ENCODE measurements at places on chromosomes 16 and 17.

- no peak for DNase-seq
These were observed 7.2 kb downstream of the SPACA3 start for GRCh38 chr17:32998887-32999228.

DNA sequence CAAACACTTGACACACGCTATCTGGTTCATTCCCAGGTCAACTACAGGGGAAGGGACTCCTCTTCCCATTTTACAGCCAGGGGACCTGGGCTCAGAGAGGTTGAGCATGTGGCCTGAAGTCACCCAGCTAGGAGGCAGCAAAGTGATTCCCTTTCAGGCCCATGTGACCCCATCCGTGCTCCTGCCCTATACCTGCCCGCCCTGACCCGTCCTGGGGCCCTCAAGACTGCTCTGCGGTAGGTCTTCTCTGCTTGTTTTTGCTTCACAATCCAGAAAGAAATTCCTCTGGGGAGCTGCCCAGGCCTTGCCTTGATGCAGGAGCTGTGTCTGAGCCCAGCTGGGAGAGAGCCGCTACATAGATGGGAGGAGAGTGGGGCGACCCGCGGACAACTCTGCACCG lies 161.4 kb downstream of the SDK2 start:
- DNase-seq: no peak

DNA sequence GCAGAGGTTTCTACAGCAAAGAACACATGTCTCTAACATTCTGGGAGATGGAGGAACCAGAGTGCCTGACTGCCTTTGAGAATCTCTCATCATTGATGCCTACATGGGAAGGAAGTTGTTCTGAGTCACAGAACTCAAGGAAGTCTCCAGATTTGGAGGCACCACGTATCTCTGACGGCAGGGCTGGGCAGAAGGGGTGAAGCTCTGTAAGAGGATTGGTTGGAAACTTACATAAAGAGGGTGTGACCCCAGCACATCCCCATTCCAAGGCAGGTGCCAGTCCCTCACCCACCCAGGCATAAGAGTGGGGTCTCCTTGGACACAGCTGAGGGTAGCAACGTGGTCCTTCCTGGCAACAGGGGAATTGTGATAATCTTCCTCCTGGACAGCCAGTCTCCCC lies 17.4 kb downstream of the TNFRSF13B start:
- no peak for DNase-seq

- no peak for DNase-seq
These were observed 11.9 kb upstream of the SP6 start for GRCh38 chr17:47862621-47863440.

DNA sequence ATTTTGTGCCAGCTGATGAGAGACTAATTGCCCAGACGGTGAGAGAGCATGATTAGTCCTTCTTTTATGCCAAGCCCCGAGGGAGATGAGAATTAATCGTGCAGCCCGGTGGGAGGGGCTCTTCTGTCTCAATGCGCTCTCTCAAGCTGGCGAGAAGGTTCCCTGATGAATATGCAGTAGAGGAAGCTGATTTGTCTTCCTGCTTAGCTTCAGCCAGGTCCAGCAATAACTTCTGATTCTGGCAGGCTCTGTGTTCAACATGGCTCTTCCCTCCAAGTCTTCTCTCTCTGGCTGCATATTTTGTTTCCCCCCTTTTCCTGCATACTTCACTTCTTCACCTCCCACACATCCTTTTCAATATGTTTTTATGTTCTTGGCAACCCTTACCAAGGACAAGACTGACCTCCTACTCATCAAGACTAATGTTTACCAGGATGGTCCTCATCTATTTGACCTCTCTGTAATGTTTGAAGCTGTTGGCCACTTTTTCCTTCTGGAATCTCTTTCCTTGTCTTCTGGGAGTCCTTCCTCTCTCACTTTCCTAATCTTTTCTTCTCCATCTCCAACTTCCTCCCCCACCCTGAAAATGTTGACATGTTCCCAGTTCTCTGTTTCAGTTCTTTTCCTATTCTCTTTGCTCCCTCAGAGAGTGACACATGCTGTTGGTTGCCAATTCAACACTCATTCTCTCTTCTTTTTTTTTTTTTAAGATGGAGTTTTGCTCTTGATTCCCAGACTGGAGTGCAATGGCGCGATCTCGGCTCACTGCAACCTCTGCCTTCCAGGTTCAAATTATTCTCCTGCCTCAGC lies 33.1 kb downstream of the ARL4D start:
- no peak for DNase-seq

GRCh38 chr16:14303182-14303618 lies 232.1 kb downstream of the MRTFB start:
- DNase-seq: no peak

DNA sequence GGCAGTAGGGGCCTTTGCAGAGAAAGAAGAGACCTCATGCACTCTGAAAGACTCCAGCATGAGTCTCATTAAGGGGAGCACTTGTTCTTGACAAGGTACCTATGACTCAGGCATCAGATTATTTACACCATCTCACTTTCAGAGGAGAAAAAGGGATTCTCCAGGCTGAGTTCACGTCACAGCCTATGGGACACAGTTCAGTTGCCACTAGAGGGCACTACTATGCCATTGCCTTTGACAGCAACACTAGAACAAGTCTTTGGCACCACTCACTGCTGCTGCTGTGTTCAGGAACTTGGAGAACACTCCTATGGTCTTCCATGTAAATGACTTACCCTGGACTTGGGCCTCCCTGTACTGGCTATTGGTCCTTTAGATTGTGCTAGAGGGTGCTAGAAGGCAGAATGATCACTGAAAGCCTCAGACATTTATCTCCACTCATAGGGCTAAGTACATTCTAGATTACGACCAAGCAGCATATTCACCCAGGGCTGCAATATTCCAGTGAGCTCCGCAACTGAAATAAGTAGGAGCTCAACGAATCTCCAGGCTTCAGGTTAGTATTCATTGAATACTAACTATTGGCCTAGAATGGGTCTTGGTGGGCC lies 225.1 kb upstream of the CA10 start:
- DNase-seq: no peak

- DNase-seq: no peak
These were observed 450.0 kb downstream of the NPIPA7 start for GRCh38 chr16:16828913-16829398.

- DNase-seq: no peak
These were observed 79.8 kb downstream of the ZDHHC7 start for GRCh38 chr16:84931506-84931905.

GRCh38 chr17:67090341-67090740 lies 46.0 kb downstream of the CACNG1 start:
- no peak for DNase-seq

- no peak for DNase-seq
These were observed 759 bp downstream of the ELAC2 start for GRCh38 chr17:13016881-13017654.

DNA sequence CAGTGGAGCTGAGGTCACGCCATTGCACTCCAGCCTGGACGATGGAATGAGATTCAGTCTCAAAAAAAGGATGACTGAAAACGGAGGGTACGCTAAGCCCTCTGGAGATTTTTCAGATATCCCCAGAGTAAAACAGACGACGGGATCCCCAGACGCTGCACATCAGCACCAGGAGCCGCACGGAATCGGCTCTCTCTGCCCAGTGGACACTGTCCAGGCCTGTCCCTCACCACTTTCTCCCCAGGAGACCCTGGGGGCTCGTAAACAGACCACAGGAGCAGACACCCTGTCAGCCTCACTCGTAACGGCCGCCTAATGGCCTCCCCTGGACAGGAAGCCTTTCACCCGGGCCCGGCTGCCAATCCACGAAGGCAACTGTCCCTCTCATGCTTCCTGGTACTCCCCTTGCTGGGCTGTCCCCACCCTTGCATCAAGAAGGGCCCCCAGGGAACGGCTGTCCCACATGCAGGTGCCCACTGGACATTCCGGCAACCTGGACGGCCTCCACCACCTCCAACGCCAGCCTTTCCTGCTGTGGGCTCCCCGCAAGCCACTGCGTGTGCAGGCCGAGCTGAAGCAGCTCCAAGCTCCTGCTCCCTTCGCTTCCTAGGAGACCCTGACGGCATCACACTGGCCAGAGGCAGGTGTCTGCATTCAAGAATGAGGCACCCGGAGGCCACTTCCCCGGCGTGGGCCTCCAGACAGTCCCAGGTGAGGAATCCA lies 74.3 kb downstream of the TIMM22 start:
- no peak for DNase-seq

DNA sequence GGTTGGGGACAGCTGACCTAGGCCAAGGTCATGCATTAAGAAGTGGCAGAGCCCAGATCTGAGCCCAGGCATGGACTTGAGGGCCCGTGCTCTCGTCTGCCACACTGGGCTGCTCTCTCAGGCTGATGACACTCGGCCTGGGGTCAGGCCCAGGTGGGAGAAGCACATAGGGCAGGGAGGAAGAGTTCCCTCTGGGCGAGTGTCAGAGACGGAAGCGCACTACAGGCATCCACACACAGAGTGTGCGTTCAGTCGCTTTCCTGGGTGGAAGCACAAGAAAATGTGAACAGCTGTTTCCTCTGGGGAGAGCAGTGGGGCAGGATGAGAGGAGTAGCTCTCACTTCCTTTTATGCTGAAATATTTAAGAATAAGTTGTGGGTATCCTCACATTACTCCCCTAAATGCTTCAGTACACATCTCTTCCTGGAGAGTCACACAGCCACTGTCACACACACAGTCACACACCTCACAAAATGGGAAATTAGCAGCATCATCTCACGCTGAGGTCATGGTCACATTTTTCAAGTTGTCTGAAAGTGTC lies 59.7 kb downstream of the B9D1 start:
- DNase-seq: no peak

DNA sequence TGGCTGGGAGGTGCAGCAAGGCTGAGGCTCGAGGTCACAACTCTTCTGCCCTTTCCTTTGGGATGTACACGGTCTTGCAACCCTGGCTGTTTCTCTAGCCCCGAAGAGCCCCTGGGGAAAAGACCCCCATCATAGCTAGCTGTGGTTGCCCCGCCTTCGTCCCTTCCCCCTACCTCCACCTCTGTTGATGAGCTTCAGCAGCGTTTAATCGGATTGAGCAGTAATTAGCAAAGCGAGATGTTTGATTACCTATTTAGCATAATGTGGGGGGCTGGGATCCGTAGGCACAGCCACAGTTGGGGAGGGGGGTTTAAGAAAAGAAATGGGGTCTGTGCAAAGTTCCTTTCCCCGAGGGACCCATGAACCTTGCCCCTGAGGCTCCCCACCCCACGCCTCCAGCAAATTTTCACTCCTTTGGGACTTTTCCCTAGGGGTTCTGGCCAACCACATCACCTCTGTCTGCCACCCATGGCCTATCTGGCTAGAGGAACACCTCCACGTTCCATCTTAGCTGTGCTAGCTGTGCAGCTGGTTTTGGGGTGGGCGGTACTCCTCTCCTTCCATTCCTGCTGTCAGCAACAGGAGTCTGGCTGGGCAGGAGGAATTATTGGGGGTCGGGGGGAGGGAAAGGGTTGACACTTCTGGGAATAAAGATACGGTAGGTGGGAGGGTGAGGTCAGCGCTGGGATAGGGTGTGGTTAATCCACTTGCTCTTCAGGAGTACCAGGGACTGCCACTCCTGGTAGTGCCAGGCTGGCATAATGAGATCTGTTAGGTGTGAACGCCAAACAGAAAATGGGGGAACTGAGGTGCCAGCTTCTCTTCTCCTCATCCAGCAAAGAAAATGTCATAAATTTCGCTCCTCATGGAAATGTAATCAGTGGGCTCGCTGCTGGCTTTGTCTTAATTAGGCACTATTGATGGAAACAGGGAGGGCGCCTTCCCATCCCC lies 1.3 kb upstream of the DNAH2 start:
- DNase-seq: no peak

DNA sequence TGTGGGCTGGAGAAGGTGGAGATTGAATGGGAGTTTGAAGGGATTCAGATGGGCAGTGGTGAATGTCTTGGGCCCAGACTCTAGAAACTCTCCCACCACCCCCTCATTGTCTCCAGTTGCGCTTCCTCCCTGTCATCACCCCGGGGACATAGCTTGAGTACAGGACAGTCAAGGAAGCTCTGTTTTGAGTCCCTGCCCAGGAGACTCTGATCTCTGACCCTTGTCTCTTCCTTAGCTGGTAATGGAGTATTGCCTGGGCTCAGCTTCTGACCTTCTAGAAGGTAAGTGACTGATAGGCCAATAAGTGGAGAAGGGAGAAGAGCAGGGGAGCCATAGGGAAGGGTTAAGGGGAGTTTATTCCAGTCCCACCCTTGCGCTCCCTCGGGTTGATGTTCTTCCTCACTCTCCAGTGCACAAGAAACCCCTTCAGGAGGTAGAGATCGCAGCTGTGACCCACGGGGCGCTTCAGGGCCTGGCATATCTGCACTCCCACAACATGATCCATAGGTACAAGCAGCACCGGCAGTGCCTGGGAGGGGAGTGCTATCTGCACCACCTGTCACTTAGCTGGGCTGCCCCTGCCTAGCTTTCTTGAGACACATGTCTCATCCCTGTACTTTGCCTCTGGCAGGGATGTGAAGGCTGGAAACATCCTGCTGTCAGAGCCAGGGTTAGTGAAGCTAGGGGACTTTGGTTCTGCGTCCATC lies 5.0 kb downstream of the TAOK2 start:
- no peak for DNase-seq

DNA sequence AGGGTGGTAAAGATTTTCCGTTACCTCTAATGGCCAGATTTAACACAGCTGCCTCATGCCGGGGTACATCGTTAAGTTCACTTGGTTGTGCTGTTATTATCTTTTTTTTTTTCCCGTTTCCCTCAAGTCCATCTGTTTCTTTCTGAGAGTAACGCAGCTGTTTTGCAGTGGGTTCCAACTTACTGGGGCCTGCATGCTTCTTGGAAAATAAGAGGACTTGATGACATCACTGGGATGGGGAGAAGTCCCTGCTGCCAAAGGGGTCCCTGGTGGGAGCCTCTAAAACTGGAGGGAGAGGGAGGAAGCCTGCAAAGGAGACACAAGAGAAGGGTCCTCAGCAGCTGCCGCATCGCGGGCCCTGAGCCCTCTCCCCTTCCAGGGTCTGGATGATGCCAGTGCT lies 77.8 kb upstream of the NOL11 start:
- DNase-seq: no peak

DNA sequence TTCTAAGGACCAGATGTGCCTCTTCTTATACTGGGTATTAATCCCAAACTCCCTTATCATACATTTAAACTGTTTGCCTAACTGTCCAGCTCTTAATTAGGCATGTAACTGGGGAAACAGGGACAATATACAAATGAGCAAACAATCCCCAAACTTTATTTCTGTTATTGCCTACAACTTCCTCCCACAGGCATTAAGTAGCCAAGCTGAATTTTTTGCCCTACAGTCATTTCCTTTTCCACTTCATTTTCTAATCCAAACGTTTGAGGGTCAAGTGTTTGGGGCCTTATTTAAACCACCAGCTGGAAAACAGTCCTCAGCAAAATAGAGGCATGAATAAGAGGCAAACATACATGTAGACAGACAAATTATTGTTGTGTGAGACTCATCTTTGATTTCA lies 77.4 kb upstream of the CCL2 start:
- no peak for DNase-seq

GRCh38 chr16:67533024-67533560 lies 4.5 kb downstream of the RIPOR1 start:
- DNase-seq: no peak

Data from activated T-cell treated with anti-CD3 and anti-CD28 coated beads for 1 hour (primary cell).